Left ventricle myocardium inferior (tissue), 1 donor: ENCODE measurements at places on chromosomes 5 and 9. TPM values are rescaled to one million over a fixed set of nuclear protein-coding genes. Genes with fewer than 3 reads are reported as not detected.

GRCh38 chr9:131661568-131662288 is 78.1 kb downstream of the RAPGEF1 start:
- no peak for DNase-seq

- DNase-seq = no peak
Measured at GRCh38 chr9:131733541-131734061, 6.3 kb downstream of the RAPGEF1 start.

- no peak for DNase-seq
Measured at GRCh38 chr9:106149956-106150355, 455.6 kb downstream of the TMEM38B start.

- no peak for DNase-seq
Measured at GRCh38 chr9:74610523-74611061, 113.5 kb downstream of the RORB start.

GRCh38 chr9:15298362-15298761 is 8.7 kb downstream of the TTC39B start:
- no peak for DNase-seq

DNA sequence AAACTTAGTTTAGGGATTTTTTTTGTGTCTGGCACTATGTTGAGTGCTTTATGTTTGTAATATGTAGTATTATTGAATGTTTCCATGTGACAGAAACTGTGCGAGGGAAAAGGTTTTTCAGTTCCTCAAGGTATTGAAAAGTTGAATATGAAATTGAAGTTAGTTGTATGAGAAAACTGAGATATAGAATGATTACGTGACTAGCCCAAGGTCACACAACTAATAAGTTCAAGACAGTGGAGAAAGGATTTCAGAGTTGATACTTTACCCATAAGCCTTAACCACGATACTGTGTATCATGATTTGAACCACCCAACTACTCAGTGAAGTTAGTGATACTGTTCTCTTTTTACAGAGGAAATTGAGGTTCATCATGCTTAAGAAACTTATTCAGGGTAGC is 5.7 kb downstream of the NIPBL start:
- DNase-seq = no peak

- no peak for DNase-seq
Measured at GRCh38 chr5:133397990-133398645, 214.2 kb downstream of the FSTL4 start.

GRCh38 chr5:53631251-53631650 is 70.8 kb downstream of the NDUFS4 start:
- DNase-seq = no peak

- DNase-seq = no peak
Measured at GRCh38 chr5:54696346-54696745, 178.8 kb downstream of the SNX18 start.

GRCh38 chr9:99601571-99602111 is 220.0 kb upstream of the NR4A3 start:
- no peak for DNase-seq

DNA sequence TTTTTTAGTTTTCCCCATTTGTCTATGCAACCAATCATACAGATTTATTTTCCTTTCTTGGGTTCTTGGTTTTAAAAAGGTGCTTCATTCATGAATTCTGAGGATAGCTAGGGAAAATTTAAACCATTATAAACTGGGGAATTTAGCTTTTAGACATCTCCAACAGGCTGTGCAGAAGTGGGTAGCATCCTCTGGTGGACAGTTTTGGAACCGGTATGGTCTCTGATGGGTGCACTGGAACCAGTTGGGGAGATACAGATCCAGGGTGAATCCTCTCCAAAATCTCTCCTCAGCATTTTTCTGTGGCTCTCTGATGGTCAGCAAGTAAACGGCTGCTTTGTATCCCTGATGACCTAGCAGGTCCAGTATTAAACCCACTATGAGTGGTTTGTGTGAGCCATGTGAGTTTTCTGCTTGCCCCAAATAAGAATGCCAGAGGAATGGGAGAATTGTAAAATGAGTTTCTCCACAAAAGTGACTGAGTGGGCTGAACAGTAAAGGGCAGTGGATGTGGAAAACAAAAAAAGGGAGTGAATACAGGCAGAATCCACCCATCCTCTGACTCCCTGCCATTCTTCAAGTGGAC is 9.1 kb upstream of the DNAJC25 start:
- no peak for DNase-seq

The SH3RF2 gene
- total RNA-seq = 376 TPM

- DNase-seq = peak; percentile 64
Measured at GRCh38 chr5:157651623-157652376, 438 bp downstream of the SOX30 start.

- no peak for DNase-seq
Measured at GRCh38 chr9:90988318-90988717, 186.7 kb downstream of the SYK start.

The PCDHAC2 gene
- total RNA-seq = 0.36 TPM

The PAPPA gene
- total RNA-seq = 0.69 TPM

DNA sequence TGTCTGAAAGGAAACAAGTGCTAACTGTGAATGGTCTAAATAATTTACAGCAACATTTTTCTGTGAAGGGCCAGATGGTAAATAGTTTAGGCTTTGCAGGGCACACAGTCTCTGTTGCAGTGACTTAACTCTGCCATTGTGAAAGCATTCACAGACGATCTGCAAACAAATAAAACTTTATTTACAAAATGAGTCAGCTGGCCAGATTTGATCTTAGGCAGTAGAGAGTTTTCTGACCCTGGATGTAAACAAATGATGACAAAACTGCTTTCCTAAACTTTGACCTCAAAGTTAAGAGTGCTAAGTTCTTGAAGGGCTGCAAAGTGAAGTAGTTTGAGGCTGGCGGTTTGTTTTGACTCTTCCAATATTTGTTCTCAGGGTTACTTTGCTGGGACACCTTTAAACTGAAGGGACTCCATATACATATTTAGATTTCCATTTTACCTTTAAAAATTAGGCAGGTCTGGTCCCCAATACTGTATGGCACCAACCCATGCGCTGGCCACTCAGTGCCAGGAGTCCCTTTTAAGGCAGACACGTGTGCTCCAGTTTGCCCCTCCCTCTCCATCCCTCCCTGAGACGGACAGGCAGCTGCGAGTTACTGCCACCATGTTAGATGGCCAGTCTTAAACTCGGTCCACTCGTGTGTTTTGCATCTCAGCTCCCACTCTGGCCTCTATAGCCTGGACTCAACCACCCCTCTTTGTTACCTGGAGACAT is 4.0 kb upstream of the ADAMTS16 start:
- DNase-seq = no peak
